ENCODE measurements at places on chromosomes 1 and 21. TPM values are rescaled to one million over a fixed set of nuclear protein-coding genes. Genes with fewer than 3 reads are reported as not detected.
A peak's percentile ranks its signal among the peaks of the same experiment; 100 is the strongest.

HPCA gene
- not detected for total RNA-seq

DNA sequence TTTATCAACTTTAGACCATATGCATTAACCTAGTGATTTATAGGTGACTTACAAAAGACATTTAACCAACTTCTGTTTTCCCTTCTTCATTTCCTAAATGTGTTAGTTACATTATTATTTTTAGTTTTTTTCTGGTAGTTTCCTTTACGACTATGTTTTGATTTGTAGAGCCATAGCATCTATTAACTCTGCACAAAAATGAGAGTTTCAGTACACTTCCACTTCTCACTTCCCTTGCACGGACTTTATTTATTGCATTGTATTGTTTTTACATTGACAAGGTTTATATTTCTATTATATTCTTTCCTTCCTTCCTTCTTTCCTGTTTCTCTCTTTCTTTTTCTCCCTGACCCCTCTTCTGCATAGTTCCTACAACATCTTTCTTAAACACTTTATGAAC is 14.7 kb downstream of the PKN2 start:
- no peak for DNase-seq

DNA sequence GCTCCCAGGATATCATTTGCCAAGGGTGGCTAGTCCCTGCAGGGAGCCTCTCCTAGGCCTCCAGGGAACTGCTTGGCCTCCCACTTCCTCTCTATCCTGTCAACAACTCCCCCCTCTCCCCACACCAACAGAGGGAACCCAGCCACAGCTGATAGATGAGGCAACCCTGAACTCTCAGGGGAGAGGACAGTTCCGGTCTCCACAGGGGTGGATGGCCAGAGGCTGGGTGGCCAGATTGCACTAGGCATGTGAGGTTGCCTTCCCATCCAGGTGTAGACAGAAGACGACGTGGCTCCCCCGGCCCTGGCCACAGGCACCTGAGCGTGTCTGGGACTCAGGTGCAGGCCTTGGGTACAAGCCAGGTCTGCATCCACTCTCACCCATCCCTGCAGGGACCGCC is 53.3 kb downstream of the TOR1AIP2 start:
- DNase-seq: no peak

DNA sequence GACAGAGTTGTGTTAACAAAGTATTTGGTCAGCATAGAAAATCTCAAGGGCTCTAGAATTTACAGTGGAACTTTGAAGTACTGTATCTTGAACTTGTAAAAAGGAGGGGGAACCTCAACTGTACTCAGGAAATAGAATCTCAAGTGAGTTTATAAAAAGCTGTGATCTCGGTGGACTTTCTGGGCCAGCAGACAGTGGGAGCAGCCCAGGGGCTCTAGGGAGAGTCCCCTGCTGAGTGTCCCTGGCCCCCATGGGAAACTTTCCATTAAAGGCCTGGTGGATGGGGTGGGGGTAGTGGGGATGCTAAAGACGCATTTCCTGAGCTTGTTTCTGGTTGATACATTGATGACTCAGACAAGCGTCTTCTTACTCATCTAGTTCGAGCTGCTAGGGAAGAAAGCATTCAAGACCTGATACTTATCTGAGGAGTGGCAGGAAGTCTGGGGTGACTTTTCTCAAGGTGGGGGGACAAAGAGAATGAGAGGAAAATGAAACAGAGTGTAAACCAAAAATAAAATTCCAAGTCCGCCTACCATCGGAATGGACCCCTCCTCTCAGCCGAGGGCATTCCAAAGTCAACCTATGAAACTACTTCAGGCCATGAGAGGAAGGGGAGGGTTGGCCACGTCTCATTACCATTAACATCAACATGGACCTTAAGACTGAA is 65.5 kb downstream of the NID1 start:
- peak; percentile 88 for DNase-seq

GRCh38 chr21:36330904-36331303 is 10.9 kb downstream of the MORC3 start:
- peak; percentile 71 for DNase-seq

DNA sequence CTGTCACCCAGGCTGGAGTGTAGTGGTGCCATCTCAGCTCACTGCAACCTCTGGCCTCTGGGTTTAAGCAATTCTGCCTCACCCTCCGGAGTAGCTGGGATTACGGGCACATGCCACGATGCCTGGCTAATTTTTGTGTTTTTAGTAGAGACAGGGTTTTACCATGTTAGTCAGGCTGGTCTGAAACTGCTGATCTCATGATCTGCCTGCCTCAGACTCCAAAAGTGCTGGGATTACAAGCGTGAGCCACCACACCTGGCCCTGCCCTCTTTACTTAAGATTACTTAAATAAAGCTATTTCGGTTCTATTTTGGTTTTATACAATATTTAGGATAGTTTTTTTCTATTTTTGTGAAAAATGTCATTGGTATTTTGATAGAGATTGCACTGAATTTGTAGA is 15.3 kb upstream of the KCTD3 start:
- DNase-seq: no peak

NBPF4 gene
- not detected for total RNA-seq

DNA sequence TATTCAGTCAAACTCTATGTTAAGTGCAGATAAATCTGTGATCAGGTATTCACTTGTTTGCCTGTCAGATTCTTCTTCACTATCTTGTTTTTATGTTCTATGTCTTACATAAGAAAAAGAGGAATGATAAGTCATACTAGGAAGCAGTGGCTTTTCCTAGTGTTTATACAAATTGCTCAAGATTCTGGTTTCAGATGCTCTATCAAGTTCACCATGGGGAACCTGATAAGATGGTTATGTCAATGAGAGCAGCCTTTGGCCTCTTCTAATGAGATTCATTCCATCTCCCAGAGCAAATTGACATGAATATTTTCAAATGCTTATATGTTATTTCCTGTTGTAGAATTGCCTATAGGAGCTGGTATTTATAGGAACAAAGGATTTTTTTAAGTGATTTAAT is 218.8 kb upstream of the TMPRSS15 start:
- no peak for DNase-seq

DNA sequence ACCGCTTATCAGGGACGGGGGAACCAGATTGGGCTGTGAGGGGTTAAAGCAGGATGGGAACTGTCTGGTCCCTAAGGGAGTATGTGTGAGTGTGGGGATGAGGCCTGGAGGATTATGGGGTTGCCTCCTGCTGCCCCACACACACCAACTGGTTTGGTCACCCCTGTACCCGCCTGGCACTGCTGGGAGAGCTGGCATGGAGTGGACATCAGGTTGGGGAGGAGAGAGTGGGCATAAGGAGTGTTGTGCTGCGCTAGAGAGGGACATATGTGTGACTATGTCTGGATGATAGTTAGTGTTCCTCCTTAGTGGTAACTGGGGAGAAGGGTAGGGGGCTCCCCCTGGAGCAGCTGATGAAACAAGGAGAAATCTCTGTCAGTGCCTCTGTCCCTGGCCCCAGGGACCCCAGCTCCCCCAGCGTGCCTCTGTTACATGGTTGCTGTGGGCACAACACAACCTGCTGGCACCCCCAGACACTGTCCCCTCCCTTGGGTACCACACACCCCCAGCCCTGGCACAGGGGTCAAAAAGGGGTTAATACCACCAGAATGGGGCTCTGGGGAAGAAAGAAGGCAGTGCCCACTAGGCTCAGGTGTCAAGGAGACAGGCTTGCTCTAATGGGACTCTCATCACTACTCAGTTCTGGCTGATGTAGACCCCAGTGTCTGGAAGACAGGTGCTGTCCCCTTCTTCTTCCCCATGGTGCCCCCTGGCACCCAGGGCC is 1.9 kb downstream of the ZBTB7B start:
- no peak for DNase-seq

- DNase-seq: no peak
Observed at GRCh38 chr1:54238353-54239034, 38.5 kb downstream of the MRPL37 start.

- no peak for DNase-seq
Observed at GRCh38 chr1:168762473-168762872, 33.5 kb upstream of the DPT start.

- DNase-seq: peak; percentile 96
Observed at GRCh38 chr1:12556368-12556930, 61.6 kb downstream of the DHRS3 start.

GRCh38 chr1:58857680-58858673 is 74.1 kb upstream of the JUN start:
- DNase-seq: peak; percentile 27

GRCh38 chr21:43864962-43865539 is at the start of gene AGPAT3:
TSS of gene AGPAT3 (plus strand) at chr21:43865223. CDS start at chr21:43959682, 94,459 bp downstream.
- DNase-seq: no peak

DNA sequence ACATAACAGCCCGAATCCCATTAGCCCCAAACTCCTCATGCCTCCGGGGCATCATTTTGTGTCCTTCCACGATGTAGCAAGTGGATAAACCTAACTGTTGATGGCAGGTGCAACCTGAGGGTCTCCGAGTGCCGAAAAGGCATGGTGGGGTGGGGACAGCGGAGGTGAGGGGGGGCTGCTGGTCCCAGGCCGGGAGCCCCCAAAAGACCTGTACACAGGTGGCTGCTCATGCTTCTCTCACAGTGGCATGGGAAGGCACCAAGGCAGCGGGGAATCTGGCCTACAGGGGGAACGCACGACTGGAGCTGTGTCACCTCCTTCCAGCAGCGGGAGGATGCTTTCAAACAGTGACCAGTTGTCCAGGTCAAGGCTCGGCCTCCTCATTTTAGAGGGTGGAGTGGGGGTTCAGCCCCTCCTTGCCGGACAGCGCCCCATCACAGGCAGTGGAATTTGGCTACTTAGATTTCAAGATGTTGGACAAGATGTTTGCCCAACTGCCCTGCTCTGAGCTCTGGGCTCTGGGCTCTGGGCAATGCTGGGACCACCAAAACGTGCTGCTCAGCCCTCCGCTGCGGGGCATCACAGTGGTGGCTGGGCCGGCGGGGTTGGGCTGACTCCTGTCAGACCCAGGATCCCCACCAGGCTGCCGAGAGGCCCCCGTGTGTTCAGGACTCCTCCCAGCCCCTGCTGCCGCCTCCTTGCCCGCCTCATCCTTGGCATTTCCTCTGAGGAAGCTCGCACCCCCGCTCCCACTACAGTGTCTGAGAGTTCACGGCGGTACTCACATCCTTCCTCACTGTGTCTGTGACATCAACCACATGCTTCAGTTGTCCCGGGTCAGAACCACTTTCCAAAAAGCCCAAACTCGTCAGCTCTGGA is 7.6 kb downstream of the DNMT3L start:
- DNase-seq: no peak

DNA sequence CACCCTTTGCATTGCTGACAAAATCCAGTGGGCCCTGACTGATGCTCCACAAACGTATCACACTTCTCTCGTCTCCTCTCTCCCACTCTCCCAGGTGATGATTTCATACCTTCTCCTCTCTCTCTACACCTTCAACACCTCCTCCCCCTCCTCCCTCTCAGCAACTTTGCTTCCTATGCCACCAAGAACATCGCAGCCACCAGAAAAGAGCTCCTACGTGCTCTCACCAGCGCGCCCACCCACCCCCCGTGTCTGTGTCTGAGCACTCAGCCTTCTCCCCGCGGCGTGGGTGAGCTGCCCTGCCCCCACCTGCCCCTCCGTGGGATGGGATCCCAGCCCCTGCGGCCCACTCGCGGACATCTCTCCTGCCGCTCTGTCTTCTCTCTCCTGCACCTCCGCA is 55.1 kb upstream of the COX20 start:
- no peak for DNase-seq

DNA sequence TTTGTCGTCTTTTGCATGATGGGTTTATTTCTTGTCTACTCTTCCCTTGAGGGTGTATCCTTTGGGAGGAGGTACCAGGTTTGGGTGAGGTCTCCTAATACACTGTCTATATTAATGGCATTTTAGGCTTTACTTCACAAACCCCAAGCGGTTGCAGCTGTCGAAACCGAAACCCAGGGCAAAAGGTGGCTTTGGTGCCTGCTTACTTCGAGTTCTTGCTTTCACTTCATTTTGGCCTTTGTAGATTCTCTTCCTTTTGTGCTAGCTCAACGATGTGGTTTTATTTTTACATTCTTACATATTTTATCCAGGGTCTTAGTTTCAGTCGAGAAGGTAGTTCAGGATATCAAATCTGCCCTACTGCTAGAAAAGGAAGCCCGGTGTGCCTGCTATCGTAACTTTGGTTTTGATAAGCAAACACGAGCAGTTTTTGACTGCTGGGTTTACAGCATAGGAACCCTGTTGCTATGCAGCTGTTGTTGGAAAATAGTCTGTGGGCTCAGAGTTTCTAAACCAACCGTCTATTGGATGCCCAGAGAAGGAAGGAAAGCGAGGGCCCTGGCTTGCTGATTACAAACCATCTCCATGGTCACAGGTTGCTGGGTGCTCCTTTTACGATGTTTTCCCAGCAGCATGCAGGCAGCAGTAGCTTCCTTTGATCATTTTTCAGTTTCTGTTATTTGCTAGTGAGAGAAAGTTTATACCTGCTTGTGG is 9.8 kb upstream of the TSPAN2 start:
- peak; percentile 21 for DNase-seq

DNA sequence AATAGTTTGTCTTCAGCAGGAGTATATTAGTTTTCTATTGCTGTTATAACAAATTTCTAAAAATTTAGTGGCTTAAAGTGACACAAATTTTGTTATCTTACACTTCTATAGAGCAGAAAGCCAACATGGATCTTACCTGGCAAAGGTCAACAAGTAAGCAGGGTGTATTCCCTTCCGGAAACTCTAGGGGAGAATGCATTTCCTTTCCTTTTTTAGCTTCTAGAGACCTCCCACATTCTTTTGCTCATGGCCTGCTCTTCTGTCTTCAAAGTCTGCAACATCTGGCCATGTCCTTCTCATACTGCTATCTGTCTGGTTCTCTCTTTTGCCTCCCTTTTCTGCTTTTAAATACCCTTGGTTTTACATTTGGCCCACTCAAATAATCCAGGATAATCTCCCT is 242.6 kb downstream of the ZNF648 start:
- DNase-seq: no peak

- DNase-seq: no peak
Observed at GRCh38 chr1:5220821-5221220, 566.4 kb downstream of the AJAP1 start.

MFAP2 gene
- total RNA-seq: 47.7 TPM

GFI1 gene
- total RNA-seq: 0.65 TPM

Measured in fibroblast of the aortic adventitia (primary cell).